Progenitor cell of endocrine pancreas (in vitro differentiated cells): ENCODE measurements at places on chromosomes 2 and 18. TPM values are rescaled to one million over a fixed set of nuclear protein-coding genes. Genes with fewer than 3 reads are reported as not detected.

PARD6G gene
- total RNA-seq, result 21.5 and 25.8 TPM in 2 replicates

- no peak for DNase-seq
- no peaks in the 10 kb centered on the region for H3K27me3 ChIP-seq
- no peak overlapping the region for H3K27ac ChIP-seq
Measured at GRCh38 chr2:214006601-214007000, 404.3 kb upstream of the VWC2L start.

GRCh38 chr2:199495147-199495546 is 37.4 kb upstream of the SATB2 start:
- no peaks in the 10 kb centered on the region for H3K4me1 ChIP-seq
- no peaks in the 10 kb centered on the region for H3K36me3 ChIP-seq
- no peak for DNase-seq
- H3K4me3 ChIP-seq, result no peak overlapping the region
- no peak overlapping the region for H3K27ac ChIP-seq

FAHD2B gene
- total RNA-seq, result 24.4 and 25.1 TPM in 2 replicates

SERPINB3 gene
- not detected in 2 replicates for total RNA-seq

- H3K36me3 ChIP-seq, result no peaks in the 10 kb centered on the region
- DNase-seq, result no peak
- H3K27ac ChIP-seq, result no peak overlapping the region
Measured at GRCh38 chr2:165060411-165060810, 105.1 kb upstream of the SLC38A11 start.

GRCh38 chr2:20439503-20439902 is 7.4 kb upstream of the RHOB start:
- H3K4me1 ChIP-seq, result peaks cover 14% of the 10 kb centered on the region
- H3K4me3 ChIP-seq, result no peak overlapping the region
- peaks cover 3% of the 10 kb centered on the region for H3K27me3 ChIP-seq
- DNase-seq, result no peak
- no peak overlapping the region for H3K27ac ChIP-seq
- H3K36me3 ChIP-seq, result no peaks in the 10 kb centered on the region

DNA sequence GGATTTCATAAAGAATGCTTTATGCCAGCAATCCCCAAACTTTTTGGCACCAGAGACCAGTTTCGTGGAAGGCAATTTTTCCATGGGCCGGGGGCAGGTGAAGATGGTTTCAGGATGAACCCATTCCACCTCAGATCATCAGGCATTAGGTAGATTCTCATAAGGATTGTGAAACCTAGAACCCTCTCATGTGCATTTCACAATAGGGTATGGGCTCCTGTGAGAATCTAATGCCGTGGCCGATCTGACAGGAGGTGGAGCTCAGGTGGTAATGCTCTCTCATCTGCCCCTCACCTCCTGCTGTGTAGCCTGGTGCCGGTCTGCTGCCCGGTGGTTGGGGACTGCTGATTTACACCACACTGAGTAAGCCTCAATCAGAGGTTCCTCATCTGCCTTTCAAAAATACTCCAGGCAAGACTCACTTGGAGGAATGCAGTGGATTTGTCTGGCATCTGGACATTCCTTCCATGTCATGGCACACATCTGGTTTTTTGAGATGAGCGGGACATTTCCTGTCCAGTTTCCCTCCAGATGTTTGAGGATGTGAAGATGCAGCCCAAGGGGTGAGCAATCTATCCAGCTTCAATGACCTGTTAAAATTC is 185.8 kb downstream of the VAPA start:
- H3K4me1 ChIP-seq, result no peaks in the 10 kb centered on the region
- DNase-seq, result no peak
- no peak overlapping the region for H3K27ac ChIP-seq
- H3K4me3 ChIP-seq, result no peak overlapping the region
- no peaks in the 10 kb centered on the region for H3K36me3 ChIP-seq
- peaks cover 30% of the 10 kb centered on the region for H3K27me3 ChIP-seq

LINC00305 gene
- 0.71 and 1.6 TPM in 2 replicates for total RNA-seq

DNA sequence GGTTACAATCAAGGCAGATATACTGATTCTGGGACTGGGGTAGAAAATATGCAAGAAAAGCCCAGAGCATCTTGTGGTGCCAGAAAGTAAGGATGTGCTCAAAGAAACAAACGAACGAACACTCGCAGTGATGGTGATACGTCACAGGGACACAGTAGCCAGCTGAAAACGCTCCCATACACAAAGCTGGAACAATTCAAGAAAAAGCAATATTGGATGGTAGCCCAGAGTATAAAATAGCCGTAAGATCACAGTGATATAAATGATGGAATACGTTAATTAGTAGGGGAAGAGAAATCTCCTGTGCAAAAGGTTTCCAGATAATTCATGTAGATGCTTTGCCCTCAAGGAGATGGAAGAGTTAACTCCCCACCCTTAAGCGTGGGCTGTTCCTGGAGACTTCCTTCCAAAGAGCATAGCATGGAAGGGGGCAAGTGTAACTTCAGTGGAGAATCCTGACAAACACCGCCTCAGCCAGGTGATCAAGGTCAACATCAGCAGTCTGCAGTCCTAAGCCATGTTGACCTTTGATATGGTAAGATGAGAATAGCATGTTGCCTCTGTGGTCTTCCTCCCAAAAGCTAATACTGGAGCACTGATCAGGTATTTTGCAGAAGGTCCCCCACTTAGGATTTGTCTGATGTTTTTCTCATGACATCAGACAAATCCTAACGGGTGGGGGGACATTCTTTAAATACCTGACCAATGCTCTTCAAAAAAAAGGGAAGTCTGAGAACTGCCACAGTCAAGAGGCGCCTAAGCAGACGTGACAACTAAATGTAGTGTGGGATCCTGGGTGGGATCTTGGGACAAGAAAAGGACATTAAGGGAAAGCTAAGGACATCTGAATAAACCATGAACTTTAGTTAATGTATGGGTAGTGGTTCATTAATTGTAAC is 99.0 kb downstream of the NCK2 start:
- H3K36me3 ChIP-seq, result peaks cover 16% of the 10 kb centered on the region
- H3K27ac ChIP-seq, result peak overlapping the region; percentile 85
- no peak for DNase-seq
- peaks cover 23% of the 10 kb centered on the region for H3K4me1 ChIP-seq
- no peak overlapping the region for H3K4me3 ChIP-seq

DNA sequence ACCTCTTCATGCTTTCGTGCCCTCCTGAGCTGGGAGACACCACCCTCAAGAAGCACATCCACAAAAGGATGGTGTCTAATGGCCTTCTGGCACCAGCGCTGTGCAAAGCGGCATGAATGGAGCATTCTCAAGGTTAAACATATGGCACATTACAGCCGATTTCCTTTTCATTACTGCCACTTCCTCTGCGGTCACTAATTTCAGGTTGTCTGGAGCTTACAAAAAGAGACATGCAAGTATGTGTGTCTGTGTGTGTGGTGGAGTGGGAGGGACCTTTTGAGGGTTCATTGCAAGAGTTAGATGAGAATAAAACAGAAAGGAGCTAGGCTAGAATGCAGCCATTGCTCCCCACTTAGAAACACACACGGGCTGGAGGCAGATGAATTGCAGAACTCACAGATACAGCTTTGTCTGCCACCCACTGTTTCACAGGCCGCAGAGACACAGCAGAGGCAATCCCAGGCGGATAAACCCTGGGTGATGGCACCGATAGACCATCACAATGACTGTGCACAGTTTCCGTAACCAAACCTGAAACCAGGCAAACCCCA is 76.0 kb downstream of the TGIF1 start:
- H3K27me3 ChIP-seq, result no peaks in the 10 kb centered on the region
- H3K27ac ChIP-seq, result peak overlapping the region; percentile 15
- peaks cover 3% of the 10 kb centered on the region for H3K36me3 ChIP-seq
- DNase-seq, result no peak
- H3K4me3 ChIP-seq, result no peak overlapping the region
- H3K4me1 ChIP-seq, result peaks cover 25% of the 10 kb centered on the region

DNA sequence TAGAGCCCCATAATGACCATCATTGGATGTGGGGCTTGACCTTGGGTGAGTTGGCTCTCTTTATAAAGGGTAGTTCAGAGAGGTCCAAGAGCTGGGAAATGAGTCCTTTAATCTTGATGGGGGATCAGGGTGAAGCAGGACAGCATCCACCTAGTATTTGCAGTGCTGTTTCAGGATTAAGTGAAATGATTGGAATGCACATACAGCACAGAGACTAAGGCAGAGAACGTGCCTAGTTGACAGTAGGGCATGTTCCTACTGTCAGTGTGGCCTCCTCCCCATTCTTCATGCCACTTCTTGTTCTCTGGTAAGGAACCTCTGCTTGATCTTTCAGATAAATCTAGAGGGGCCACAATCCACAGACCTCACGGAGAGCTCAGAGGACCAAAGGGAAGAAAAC is 78.9 kb downstream of the TRIM43 start:
- H3K27ac ChIP-seq, result no peak overlapping the region
- DNase-seq, result no peak
- H3K4me3 ChIP-seq, result no peak overlapping the region
- peaks cover 60% of the 10 kb centered on the region for H3K27me3 ChIP-seq
- H3K4me1 ChIP-seq, result no peaks in the 10 kb centered on the region
- H3K36me3 ChIP-seq, result no peaks in the 10 kb centered on the region

DNA sequence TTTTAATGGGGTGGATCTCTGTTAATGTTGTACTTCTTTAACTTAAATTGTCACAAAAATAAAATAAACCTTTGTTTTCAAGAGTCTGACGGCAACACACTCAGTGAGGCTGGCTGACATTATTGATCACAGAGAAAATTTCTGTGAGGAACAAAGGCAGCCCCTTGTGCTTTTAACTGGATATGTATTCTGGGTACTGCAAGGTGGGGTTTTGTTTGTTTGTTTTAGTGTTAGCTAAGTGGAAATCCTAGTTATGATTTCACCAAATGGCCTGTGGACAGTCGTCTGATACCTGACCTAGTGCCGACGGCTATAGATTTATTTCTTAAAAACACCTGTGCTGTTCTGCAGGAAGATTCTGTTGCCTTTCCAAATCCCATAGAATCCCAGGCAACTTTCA is 1329.5 kb upstream of the ZEB2 start:
- no peaks in the 10 kb centered on the region for H3K27me3 ChIP-seq
- H3K27ac ChIP-seq, result peak overlapping the region; percentile 80
- H3K36me3 ChIP-seq, result no peaks in the 10 kb centered on the region
- no peak for DNase-seq
- H3K4me3 ChIP-seq, result no peak overlapping the region
- H3K4me1 ChIP-seq, result peaks cover 32% of the 10 kb centered on the region

DSC1 gene
- not detected in 2 replicates for total RNA-seq

GRCh38 chr2:58866040-58866439 is 624.9 kb upstream of the FANCL start:
- peaks cover 7% of the 10 kb centered on the region for H3K4me1 ChIP-seq
- H3K36me3 ChIP-seq, result no peaks in the 10 kb centered on the region
- no peak overlapping the region for H3K4me3 ChIP-seq
- H3K27me3 ChIP-seq, result no peaks in the 10 kb centered on the region
- no peak overlapping the region for H3K27ac ChIP-seq
